ENCODE measurements at places on chromosomes 5 and 9.

GRCh38 chr9:136984464-136985026, 1.8 kb downstream of the LCNL1 start:
- no peak for DNase-seq

- DNase-seq = no peak
Observed at GRCh38 chr5:125467222-125467621, 720.8 kb upstream of the ZNF608 start.

GRCh38 chr5:156376751-156377150, 49.8 kb downstream of the SGCD start:
- no peak for DNase-seq

DNA sequence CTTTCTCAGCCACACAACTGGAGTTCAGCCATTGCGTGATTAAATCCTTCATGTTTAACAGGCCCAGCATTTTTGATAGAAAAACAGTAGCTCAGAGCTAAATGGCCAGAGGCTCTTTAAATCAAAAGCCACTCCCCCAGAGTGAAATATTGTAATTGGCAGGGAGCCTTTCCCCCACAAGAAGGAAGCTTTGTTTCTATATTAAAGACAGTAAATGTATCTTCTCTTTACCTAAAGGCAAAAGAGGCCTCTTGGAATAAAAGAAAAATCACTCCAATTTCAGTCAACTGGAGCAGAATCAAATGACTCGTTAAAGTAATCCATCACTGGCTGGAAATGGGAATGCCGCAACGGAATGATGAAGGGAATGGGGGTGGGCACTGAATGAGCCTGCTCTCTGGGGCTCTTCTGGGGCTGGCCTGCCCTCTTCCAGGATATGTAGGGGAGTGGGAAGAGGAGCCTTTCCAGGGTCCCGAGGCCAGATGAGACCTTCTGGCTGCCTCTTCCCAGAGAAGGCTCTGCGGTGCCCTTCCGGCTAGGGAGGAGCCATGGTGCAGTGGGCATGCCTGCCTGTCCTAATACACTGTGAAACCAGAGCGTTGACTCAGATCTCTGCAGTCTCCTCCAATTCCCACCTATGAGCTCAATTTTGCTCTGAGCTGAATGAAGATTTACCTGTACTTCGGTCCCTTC, 45.2 kb downstream of the ANKDD1B start:
- DNase-seq = peak; percentile 52

GRCh38 chr5:179317411-179318220, 27.6 kb downstream of the ADAMTS2 start:
- DNase-seq = no peak

- DNase-seq = no peak
Observed at GRCh38 chr9:74951107-74951720, 1.5 kb downstream of the C9orf40 start.

DNA sequence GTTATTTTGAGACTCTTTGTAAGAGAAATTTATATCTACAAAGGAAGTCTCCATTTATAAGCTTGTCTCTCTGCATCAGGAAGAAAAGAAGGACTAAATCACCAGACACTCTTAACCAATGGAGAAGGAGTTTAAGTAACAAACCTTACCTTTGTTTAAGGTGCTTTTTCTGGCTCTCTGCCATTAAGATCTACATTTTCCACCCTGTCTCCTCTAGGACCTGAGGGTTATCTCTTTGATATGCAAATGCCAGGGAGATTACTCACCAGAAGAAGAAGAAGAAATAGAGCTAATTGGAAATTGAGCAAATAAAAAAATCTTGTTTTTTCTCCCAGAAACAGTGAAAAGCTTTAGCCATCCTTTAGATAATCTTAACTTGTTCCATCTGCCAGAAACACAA, 60.9 kb downstream of the CDKN2A start:
- DNase-seq = no peak
